OCI-M1 (cell line): ENCODE measurements at places on chromosomes 1 and 21.
A peak's percentile ranks its signal among the peaks of the same experiment; 100 is the strongest.

DNA sequence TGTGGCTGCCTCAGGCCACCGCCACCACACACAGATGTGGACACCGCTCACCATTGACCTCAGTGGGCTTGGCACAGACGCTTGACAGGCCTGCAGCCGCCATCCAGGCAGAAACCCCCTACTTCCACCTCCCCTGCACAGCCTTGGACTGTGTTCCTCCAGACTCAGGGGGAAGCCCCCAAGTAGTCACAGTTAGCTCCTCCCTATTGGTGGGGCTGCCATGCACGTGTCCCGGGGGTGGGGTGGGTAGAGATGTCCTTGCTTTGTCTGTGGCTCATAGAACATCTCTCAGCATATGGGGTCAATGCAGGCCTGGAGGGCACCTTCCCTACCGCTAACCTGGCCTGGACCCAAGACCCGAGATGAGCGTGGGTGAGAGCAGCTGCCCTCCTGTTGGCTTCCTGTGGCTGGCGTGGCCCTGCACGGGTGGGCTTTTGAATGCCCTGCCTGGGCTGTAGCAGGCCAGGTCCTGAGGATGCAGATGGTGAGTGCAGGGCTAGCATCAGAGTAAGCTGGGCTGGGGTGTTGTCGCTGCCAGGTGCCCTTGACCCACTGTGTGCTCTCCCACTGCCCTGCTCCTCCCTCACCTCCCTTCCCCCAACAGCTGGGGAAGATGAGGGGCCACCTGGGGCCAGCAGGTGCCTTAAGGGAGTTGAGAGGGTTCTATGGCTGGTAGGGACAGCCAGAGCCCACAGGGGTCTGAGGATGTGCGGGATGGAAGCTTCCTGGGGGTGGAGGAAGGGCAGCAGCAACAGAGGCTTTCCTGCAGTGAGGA lies 6.2 kb downstream of the CROCC start:
- DNase-seq, result no peak

DNA sequence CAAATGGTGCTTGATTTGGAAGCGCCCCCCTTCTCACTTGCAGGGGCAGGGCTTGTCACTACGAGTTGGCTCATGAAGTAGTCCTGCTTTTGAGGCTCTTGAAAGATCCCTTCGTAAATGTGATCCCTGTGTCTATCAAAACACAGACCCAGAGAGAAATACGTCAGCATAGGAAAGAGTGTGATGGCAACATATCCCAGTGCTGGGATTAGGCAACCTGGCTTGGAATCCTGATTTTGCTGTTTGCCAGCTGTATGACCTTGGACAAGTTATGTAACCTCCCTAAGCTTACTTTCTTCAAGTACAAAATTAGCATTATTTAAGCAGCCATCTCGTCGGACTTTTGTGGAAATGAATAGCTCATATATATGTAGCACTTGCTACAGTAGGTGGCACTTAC lies 228.4 kb downstream of the ATG4C start:
- DNase-seq, result no peak

GRCh38 chr1:227378181-227378580 lies 59.9 kb upstream of the CDC42BPA start:
- no peak for DNase-seq

DNA sequence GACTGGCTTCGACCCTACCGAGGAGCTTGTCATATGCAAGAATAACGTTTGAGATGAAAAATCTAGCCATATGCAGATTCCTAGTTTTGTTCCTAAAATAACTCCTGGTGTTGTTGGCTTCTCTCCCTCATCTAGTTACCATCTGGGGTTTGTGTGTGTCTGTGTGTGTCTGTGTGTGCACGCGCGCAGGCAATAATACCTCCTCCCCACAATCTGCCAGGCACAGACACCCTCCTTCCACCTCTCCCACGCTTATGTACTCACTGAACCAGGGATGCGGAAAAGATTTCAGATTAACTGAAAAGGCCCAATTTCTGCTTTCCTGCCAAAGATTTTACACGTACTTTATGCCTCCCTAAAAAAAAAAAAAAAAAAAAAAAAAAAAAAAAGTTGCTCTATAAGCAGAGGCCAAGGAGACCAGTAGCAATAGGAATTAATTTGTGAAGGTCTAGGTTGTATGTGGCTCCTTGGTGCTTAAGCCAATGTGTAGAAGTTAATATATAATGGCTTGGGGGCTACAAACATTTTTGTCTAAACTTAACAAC lies 452.7 kb downstream of the NUF2 start:
- DNase-seq, result peak; percentile 91

DNA sequence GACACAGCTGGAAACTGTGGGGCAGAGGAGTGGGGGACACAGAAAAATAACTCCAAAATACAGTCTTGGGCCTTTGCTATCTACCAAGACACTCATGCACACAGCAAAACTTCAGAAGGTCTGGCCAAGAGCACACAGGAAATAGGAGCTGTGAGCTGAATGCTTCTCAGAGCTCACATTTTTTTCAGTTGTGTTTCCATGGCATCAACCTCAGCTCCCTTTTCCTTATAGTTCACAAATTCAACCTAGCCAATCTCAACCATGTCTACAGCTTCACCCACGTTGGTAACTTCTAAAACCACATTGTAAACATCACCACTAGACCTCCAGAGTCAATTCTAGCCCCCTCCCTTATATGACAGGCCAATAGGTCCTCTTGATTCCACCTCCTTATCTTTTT lies 19.6 kb upstream of the SYNJ1 start:
- DNase-seq, result no peak

DNA sequence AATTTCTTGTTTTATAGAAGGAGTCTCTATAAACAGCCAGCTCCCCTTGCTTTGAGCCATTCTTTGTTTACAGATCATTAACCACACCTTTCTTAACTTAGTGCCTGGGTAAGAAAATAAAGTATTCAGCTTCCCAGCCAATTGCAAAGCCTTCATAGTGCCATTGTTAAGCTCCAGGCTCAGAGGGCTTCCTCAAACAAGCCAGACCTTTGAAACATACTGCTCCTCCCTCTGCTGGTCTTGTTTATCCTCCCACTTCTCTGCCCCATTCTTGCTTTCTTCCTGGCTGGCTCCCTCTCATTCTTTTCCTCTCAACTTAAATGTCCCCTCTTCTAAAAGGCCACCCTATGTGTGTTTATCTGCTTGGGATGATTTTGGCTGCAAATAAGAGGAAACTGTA lies 319.4 kb upstream of the ST6GALNAC5 start:
- DNase-seq, result peak; percentile 29

- no peak for DNase-seq
Measured at GRCh38 chr1:15090373-15090772, 63.2 kb upstream of the TMEM51 start.

- DNase-seq, result no peak
Measured at GRCh38 chr1:161207173-161207572, 5.0 kb downstream of the NDUFS2 start.

DNA sequence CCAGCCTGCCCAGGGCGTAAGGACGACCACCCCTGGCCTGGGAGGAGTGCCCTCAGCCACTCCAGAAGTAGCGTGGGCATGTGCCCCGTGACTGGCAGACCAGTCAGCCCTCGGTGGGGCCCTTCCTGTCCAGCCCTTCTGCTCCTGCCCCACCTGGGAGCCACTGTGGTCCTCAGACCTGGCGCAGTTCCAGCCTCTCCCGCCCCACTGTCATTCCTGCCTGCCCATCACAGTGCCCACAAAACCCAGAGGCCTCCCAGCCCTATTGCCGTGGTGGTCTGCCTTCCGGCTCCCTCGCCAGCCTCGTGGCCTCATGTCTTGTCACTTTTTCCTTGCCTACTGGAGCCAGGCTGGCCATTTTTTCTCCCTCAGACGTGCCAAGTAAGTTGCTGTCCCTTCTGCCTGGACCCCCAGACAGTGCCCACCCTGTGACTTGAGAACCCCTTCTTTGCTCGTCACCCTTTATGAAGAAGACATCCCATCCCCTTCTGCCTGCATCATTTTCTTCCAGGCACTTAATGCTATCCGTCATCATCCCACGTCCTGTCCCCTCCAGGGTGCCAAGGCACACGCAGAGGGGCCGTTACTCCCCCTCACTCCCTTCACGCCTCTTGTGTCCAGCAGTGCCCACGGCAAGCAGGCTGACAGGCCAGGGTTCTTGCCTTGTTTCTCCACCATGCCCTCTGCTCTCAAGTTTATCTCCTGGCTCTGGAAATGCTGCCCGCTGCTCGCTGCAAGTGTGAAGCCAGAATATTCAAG lies 122.6 kb downstream of the CAMTA1 start:
- no peak for DNase-seq

DNA sequence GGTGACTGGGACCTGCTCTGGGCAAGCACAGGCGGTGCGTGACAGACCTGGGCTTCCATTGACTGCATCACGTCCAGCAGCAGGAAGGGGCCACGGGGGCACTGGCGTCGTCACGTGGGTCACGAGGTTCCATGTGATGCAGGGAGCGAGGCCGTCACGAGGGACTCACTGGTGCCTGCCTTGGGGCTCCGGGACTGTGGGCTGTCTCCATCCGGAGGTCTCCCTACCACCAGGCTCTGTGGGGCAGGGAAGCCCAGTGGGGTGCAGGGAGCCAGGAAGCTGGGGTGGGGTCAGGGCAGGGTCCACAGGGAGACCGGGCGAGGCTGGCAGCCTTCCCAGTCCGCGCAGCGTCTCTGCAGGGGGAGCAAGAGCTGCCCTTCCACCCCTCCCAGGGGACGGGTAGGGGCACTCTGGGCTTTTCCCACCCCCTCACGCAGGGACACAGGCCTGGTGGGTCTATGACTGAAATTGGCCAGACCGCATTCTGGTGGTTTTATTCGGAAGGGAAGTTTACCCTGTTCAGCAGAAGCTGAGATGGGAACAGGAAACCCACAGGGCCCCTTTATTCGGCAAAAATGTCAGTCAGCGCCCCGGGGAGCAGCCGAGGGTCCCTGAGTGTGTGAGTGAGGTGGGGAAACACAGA lies 416 bp upstream of the TNFRSF14 start:
- DNase-seq, result peak; percentile 75

GRCh38 chr1:54705153-54705552 lies 10.5 kb upstream of the TTC4 start:
- DNase-seq, result no peak

DNA sequence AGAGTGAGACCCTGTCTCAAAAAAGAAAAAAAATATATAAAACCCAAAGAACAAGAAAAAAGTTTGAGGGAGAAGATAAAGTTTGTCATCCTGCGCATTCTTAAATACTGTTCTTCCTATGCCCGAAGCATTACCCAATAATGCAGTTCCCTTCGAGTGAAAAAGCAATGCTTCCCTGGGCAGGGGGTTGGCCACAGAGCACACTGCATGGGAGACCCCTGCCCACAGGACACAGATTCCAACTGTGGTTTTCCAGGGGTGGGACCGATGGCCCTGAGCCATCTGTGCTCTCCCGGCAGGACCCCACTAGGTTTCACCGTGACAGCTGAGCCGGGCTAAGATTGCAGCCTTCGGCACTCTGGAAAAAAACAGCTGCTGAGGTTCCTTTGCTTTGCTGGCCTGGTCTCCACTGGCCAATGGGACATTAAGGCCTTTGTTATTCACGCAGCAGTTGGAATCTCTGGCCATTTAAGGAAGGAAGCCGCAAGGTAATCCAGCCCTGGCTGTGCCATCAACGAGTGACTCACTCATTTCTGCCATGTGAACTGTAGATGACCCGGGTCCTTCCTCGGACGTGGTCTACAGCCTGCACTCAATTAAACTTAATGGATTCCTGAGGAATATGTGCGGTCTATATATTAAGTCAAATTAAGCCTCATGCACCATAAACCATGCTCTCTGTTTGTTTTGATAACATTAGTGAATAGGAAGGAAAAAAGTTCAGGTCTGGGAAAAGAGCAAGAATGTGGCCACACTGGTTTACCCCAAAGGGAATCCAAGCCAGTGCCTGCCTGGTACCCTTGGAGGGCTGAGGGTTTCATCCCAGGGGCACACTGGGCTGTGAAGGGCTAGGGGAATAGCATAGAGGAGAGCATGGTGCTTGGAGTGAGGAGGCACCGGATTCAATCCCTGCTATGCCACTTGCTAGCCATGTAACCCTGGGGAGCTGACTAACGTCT lies 163.2 kb downstream of the ZBTB18 start:
- DNase-seq, result no peak

- no peak for DNase-seq
Measured at GRCh38 chr1:28144203-28145135, 32.0 kb downstream of the PTAFR start.

- no peak for DNase-seq
Measured at GRCh38 chr1:94597701-94598100, 56.1 kb upstream of the F3 start.

- no peak for DNase-seq
Measured at GRCh38 chr1:167718914-167719691, 2.7 kb upstream of the MPZL1 start.

- DNase-seq, result no peak
Measured at GRCh38 chr21:26153758-26154157, 16.8 kb downstream of the APP start.

DNA sequence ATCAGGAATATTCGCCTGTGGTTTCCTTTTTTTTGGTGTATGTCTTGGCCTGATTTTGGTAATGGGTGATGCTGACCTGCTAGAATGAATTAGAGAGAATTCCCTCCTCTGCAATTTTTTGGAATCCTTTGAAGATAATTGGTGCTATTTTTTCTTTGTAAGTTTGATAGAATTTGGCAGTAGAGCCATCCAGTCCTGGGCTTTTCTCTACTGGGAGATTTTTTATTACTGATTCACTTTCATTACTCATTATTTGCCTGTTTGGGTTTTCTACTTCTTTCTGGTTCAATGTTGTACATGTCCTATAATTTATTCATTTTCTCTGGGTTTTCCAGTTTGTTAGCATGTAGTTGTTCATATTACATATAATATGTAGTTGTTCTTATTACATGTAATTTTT lies 48.7 kb downstream of the NTMT2 start:
- no peak for DNase-seq

- no peak for DNase-seq
Measured at GRCh38 chr1:111955755-111956154, 33.7 kb downstream of the KCND3 start.

DNA sequence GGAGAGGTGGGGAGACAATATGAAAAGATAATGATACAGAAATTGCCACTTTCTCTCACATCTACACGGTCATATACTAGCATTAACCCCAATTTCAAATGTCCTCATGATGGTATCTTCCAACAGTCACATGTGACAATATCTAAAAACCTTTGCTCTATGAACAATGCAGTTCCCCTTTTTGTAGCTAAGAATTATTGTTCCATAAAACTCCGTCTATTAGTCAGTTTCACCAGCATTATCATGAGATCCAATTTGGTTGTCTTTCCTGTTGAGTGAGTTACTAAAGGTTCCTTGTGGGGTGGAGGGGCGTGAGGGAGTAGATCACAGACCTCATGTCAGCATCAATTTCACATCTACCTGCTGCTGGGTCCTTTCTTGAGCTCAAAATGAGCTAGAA lies 1.7 kb downstream of the TIAM1 start:
- DNase-seq, result peak; percentile 1

DNA sequence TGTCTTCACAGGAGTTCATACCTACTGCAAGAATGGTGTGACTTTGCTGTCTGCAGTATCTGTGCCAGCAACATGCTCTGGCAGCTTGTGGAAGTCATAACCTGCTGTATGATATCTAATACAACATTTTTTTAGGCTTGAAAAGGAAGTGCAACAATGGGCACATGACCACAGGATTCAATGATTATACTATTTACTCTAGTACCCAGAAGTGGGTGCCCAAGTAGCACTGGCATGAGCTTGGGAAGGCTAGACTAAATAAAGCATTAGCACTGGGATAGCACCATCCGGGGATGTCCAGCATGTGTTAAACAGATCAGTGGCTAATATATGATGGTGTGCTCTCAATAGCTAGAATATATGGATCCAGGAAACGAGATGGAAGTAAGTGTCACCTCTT lies 98.6 kb upstream of the PDE4B start:
- DNase-seq, result peak; percentile 21
